NCI-H1105 treated with DMSO at 0.1 percent for 48 hours (cell line): ENCODE measurements at places on chromosomes 2 and 18.

GRCh38 chr2:227228061-227228667 is 63.7 kb downstream of the COL4A3 start:
- DNase-seq: peak; percentile 90

GRCh38 chr2:60745761-60746160 is 10.3 kb upstream of the PAPOLG start:
- DNase-seq: no peak

- DNase-seq: no peak
Observed at GRCh38 chr2:74603282-74604000, 44.7 kb downstream of the M1AP start.

- DNase-seq: no peak
Observed at GRCh38 chr2:71071681-71072398, 3.4 kb downstream of the NAGK start.

GRCh38 chr2:61970807-61971556 is 65.5 kb downstream of the COMMD1 start:
- no peak for DNase-seq

GRCh38 chr2:121007490-121007853 is 271.8 kb downstream of the GLI2 start:
- no peak for DNase-seq

- DNase-seq: no peak
Observed at GRCh38 chr18:44987371-44987770, 306.7 kb downstream of the SETBP1 start.

- no peak for DNase-seq
Observed at GRCh38 chr2:196046123-196046917, 22.3 kb downstream of the DNAH7 start.

- DNase-seq: no peak
Observed at GRCh38 chr2:142707318-142707717, 170.1 kb upstream of the KYNU start.

- DNase-seq: peak; percentile 43
Observed at GRCh38 chr2:147045113-147045512, 799.7 kb upstream of the ACVR2A start.

- DNase-seq: peak; percentile 76
Observed at GRCh38 chr2:47174733-47175361, 19.7 kb upstream of the STPG4 start.

GRCh38 chr2:191038241-191038725 is 24.3 kb upstream of the STAT1 start:
- no peak for DNase-seq

- no peak for DNase-seq
Observed at GRCh38 chr2:208807756-208808155, 401.2 kb downstream of the PTH2R start.

- no peak for DNase-seq
Observed at GRCh38 chr2:177395351-177396065, 2.9 kb downstream of the AGPS start.

DNA sequence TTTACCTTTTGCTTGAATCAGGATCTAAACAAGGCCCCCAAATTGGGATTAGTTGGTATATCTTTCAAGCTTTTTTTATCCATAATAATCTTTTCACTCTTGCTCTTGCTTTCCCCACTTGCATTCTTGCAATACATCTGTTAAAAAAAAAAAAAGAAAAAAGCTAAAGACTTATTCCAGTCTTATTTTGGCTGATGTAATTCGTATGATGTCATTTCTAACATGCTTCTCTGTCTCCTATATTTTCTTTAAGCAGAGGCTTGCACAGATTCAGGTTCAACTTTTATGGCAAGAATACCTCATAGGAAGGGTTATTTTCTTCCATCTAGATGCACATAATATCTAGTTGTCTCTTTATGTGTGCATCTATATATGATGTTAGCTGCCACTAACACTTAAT is 9.8 kb upstream of the GCFC2 start:
- no peak for DNase-seq

GRCh38 chr18:79318142-79318673 is 77.5 kb upstream of the NFATC1 start:
- no peak for DNase-seq

GRCh38 chr18:49412679-49413078 is 47.8 kb downstream of the DYM start:
- DNase-seq: no peak

GRCh38 chr2:149002891-149003740 is 35.4 kb upstream of the LYPD6B start:
- no peak for DNase-seq

DNA sequence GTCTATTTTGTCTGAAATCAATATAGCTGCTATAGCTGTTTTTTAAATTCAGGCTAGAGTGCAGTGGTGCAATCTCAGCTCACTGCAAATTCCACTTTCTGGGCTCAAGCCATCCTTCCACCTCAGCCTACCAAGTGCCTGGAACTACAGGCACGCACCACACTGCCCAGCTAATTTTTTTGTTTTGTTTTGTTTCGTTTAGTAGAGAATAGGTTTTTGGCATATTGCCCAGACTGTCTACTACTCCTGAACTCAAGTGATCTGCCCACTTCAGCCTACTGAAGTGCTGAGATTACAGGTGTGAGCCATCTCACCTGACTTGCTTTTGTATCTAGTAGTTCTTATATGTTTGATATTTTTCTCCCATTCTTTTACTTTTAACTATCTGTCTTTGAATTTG is 259.7 kb downstream of the CDH19 start:
- peak; percentile 97 for DNase-seq

DNA sequence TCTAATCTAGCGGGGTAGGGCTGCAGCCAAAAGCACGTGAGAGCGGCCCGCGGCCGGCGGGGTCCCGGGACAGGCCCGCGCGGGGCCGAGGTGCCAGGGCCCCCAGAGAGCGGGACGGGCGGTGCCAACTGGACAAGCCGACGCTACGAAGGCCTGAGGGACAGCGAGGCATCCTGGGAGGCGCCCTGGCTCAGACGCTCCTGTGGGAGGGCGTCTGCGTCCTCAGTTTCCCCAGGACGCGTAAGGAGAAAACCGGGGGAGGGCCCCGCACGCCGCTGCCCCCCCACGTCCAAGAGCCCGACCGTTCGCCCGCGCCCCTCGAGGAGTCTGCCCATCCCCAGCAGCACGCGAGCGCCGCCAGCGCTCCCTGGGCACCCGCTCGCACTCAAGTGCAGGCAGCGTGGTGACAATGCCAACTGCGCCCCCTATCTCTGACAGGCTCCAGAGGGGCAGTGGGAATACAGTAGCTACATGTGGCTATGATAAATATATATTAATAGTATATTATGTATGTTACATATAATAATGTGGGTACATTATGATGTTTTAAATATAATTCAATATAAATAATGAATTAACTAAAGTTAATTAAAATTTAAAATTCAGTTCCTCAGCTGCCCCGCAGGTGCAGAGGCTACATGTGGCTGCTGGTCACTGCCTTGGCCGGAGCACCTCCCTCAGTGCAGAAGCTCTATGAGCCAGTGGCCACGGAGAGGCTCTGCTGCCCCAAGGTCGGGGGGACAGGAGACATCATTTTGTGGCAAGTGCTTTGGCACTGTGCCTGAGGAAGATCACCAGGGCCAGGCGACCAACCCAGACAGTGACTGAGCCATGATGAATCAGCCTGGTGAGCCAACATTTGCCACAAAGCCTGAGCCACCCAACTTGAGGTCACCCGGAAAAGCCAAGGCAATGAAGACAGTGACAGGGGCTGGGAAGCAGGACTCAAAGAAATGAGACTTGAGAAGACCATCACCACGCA is 5.5 kb upstream of the SFT2D3 start:
- DNase-seq: no peak

DNA sequence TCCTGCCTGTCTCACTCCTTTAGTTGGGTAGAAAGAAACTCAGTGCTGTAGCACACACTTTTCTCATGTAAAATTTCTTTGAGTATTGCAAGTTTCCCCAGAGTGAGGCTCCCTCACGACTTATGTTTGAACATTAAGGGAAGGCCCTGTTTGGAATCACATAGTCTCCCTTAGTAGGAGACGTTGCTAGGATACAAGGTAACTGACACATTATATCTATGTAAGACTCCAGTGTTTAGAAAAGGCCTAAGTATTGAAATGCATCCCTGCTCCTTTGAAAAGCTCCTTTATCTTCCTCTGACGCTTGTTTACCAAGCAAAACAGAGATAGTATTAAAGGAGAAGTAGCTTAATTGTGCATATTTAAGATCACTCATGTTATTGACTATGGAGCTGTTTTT is 248.2 kb downstream of the PHLPP1 start:
- peak; percentile 42 for DNase-seq

- no peak for DNase-seq
Observed at GRCh38 chr2:231680992-231681852, 27.1 kb upstream of the PTMA start.

- no peak for DNase-seq
Observed at GRCh38 chr2:42142547-42143184, 26.5 kb upstream of the EML4 start.

GRCh38 chr18:34117319-34117718 is 107.4 kb downstream of the NOL4 start:
- DNase-seq: peak; percentile 61

DNA sequence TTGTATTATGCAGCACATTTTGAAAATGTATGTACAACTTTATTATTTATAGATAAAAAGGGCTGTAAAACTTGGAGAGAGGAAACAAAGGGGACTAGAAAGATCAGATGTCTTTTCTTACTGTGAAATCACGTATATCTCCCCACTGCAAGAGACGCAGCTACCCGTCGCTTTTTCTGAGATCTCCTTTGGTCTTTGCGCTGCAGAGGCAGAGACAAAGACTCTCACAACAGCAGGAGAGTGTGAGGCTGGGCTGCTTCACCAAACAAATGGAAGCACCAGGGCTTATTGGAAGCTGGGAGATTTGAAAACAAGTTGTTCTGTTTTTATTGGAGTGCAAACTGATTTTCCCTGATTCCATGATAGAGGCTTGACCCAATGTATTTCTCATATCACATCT is 129.0 kb upstream of the PARD3B start:
- no peak for DNase-seq

GRCh38 chr2:177900082-177900481 is 172.5 kb downstream of the PDE11A start:
- no peak for DNase-seq

GRCh38 chr18:7677001-7677400 is 109.9 kb downstream of the PTPRM start:
- no peak for DNase-seq

DNA sequence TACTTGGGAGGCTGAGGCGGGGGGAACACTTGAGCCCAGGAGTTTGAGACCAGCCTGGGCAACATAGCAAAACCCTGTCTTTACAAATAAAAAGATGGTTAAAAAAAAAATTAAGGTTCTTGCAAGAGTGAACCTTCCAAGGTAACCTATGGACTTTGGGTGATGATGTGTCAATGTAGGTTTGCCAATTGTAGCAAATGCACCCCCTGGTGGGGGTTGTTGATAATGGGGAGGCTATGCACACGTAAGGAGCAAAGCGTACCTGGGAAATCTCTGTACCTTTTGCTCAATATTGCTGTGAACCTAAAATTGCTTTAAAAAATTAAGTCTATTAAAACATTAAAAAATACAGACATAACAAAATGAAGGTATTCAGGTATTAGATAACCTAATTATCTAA is 70.4 kb downstream of the CWC22 start:
- no peak for DNase-seq

DNA sequence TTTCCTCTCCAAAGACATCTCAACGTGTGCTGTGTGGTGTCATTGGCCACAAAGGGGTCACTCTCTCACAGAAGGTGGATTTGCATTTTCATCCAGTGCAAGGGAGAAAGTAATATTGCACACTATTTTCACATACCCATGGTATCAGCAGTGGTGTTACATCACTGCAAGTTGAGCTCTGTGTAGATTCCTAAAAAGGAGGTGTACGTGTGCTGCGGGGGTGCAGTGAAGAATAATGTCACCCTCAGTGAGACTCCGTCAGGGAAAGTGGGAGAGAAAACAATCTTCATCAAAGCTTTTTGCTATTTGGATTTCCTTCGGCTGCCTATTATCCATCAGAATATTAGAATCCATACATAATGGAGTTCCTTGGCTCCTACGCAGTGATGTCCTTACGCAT is 733.8 kb upstream of the FANCL start:
- DNase-seq: no peak

GRCh38 chr2:183522489-183523266 is 398.4 kb downstream of the NUP35 start:
- no peak for DNase-seq

DNA sequence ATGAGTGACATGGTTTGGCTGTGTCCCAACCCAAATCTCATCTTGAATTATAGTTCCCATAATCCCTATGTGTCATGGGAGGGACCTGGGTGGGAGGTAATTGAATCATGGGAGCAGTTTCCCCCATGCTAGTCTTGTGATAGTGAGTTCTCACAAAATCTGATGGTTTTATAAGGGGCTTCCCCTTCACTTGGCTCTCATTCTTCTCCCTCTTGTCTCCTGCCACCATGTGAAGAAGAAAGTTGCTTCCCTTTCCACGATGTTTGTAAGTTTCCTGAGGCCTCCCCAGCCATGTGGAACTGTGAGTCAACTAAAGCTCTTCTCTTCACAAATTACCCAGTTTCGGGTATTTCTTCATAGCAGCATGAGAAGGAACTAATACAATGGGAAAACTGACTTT is 14.0 kb downstream of the DNAH7 start:
- no peak for DNase-seq

DNA sequence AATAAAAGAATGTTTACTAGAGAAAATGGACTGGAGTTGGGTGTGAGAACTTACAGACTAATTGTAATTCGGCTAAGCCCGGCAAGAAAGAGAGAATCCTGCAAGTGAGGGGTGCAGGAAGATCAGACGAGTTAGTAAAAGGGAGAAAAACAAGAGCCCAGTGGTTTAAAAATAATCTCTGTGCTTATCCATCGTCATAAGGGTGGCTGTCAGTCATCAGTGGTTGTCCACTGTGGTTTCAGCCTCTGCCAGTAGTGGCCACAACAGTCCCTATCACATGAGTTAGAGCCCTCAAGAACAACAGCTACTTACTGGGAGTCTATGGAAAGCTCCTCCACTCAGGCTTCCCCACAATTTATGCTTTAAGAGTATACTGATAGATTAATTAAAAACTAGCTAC is 239.8 kb downstream of the SETBP1 start:
- DNase-seq: no peak

DNA sequence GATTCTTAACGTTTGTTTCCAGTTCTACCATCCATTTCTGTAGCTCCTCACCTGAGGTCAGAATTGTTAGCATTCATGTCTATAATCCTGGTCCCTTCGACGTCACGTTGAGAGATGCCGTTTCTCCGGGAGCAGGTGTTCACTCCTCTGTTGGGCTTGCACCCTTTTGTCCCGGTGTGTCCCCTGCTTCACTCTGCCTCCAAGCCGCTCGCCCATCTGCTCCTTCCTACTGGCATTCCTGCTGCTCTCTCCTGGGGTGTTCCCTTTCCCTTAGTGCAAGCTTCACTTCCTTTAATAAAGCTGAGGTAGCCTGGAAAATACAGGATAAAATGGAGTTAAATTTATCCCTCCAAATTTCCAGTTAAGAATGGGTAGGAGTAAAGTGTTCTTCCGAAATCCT is 61.9 kb upstream of the CABYR start:
- peak; percentile 18 for DNase-seq

DNA sequence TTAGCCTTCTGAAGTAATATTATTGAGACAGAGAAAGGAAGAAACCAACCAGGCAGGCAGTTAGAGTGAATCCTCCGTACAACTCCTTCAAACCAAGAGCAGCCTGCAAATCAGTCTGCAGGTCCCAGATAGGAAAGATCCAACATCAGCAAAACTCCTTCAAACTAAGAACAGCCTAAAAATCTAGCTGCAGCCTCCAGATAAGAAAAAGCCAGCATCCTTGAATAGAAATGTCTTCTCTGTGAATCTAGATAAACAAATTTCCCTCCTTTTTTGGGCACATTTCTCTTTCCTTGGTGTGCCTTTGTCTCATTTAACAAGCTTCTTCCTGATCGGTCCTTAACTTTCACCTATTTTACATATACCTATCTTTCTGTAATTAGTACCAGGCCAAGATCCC is 1004.6 kb upstream of the TMEFF2 start:
- DNase-seq: no peak
